ENCODE measurements at places on chromosomes 5 and 9.

DNA sequence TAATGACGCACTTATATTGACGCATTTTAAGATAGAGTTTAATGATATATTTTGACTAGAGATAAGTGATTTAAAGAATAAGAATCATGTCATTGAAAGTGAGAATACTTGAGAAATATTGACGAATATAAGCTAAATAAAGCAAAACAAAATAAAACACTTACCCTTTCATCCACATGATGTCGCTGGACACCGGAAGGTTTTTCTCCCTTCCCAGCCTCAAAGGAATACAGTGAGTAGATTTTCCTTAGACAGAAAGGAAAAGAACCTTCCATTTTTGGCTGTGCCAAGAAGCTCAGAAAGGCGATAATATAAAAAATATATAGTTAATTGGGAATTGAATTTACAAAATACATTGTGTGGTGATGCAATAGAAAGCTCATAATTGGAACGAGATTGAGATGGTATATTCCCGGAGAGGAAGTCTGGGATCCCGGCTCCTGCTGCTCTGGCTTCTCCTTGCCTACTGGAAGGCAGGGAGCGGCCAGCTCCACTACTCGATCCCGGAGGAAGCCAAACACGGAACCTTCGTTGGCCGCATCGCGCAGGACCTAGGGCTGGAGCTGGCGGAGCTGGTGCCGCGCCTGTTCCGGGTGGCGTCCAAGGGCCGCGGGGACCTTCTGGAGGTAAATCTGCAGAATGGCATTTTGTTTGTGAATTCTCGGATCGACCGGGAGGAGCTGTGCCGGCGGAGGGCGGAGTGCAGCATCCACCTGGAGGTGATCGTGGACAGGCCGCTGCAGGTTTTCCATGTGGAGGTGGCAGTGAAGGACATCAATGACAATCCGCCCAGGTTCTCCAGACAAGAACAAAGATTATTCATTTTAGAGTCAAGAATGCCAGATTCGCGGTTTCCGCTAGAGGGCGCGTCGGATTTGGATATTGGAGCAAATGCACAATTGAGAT, at the start of gene PCDHA5:
Gene PCDHA5 (plus strand): TSS at position 239 of the 906 bp plus-strand sequence.
- peak; percentile 34 for DNase-seq

- DNase-seq = no peak
These were observed 91.1 kb downstream of the TRIO start for GRCh38 chr5:14234204-14234603.

- DNase-seq = no peak
These were observed 324.6 kb downstream of the MLLT3 start for GRCh38 chr9:20297646-20298084.

GRCh38 chr5:146620031-146620668, 104.2 kb upstream of the GPR151 start:
- DNase-seq = no peak

GRCh38 chr5:124021776-124022175, 509.8 kb downstream of the CSNK1G3 start:
- no peak for DNase-seq

- DNase-seq = peak; percentile 40
These were observed 429.6 kb downstream of the ARHGEF28 start for GRCh38 chr5:74055486-74056106.

GRCh38 chr5:146560205-146560812, 44.3 kb upstream of the GPR151 start:
- no peak for DNase-seq

DNA sequence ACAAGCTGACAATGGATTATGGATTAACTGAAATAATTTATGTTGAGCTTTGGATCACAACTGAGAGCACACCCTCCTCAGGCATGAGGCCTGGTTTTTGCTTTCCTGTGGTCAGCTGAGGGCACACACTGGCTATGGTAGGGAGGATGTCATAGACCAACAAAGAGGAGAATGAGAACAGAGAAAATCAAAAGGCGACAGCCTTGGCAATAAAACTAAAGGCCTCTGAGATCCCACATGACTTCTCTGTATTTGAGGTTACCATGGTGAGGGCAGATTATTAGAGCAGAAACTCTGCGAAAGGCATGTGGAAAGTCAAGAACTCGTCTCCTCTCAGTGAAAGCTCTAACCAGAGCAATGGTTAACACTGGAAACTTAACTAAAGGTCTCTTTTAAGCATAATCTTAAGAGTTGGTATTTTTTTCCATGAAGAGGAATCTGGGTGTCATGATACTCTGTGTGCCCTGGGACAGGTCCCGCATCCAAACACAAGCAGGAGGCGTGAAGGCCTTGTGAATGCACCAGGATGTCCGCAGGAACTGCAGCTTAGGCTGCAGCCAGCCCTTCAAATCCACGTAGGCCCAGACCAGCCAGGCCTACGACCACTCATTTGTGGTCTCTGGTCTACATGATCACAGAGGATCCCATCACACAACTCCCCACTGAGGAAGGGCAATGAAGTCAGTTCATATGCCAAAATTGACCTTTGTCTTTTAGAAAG, 12.4 kb upstream of the MEIKIN start:
- DNase-seq = no peak

GRCh38 chr5:61311836-61312808, 19.9 kb upstream of the ZSWIM6 start:
- no peak for DNase-seq

DNA sequence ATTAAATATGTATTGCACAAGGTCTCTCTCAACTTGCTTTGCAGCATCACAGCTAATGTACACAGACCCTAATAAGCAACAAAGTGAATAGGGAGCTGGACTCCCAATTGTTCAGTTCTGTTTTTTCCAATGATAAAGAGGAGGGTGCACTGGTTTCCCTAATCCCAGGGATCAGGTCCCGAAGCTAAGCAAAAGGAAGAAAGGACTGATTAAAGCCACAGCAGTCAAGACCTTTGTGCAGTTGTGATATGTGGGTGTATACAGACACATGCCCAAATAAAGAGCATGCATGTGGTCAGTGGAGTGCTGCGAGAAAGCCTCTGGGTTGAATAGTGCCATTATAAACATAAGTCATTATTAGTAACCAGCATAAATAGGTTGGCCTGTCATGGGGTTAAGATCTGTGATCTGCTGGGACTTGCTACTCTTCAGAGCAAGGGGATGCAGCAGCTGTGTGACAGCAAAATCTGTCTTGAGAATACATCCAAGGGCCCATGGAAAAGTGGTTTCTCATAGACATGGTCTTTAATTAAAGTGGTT, 1863.1 kb upstream of the WWC1 start:
- no peak for DNase-seq

DNA sequence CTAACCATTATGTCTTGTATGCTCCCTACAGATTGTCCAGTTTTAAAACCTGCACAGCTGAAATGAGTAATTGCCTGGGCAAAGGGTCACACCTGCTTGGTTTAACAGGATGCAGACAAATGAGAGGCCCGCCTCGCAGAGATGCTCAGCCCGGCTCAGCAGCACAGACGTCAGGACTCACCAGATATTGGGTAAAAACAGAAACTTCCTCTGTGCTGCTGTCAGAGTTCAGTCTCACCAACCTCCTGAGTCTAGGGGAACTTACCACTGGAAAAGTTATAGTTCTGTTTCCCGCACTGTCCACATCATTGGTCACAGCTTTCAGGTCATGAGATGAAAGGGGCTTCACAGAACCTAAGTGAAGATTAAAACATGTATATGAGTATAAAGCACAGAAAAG, 152.5 kb downstream of the ESM1 start:
- no peak for DNase-seq

DNA sequence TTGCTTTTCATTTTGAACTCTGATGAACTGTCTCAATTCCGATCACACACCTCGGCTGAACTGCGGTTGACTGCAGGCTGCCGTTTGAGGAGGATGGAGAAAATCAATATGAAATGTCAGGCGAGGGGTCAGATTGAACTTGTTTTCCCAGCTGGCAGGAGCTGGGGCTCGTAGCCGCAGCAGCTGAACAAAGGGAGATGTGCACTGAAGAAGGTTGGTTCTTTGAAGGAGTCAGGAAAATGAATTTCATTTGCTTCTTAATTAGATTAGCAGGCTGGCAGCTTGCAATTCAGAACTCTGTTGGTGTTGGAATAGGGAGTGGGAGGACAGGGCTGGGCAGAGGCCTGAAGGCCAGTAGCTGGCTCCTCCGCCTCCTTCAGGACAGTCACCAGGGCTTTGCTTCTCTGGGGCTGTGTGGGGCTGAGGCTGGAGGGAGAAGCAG, 117.4 kb upstream of the GPR151 start:
- DNase-seq = no peak

GRCh38 chr5:172748341-172748843, 22.6 kb downstream of the DUSP1 start:
- no peak for DNase-seq

GRCh38 chr5:138391859-138392386, 39.4 kb downstream of the KDM3B start:
- no peak for DNase-seq

- DNase-seq = peak; percentile 45
These were observed 39.3 kb downstream of the NTNG2 start for GRCh38 chr9:132201139-132201538.

DNA sequence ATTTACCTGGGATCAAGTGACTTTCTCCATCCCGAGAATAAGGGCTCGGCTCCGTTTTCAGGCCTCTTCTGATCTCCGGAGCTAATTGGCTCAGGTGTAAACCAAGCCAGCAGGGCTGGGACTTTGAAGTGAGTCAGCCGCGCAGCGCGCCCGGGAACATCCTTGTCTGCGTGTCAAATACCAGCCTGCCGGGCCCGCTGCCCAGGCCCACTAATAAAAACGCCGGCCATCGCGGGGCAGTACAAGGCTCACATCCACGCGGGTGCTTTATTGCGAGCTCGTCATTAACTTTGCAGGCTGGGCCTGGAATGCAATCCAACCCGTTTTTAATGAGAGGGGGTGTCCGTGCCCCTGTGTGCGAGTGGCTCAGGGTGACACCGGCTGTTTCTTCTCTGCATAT, 416.8 kb downstream of the IRX2 start:
- DNase-seq = no peak

- DNase-seq = no peak
These were observed 64.2 kb upstream of the SLC12A2 start for GRCh38 chr5:128019391-128019790.

DNA sequence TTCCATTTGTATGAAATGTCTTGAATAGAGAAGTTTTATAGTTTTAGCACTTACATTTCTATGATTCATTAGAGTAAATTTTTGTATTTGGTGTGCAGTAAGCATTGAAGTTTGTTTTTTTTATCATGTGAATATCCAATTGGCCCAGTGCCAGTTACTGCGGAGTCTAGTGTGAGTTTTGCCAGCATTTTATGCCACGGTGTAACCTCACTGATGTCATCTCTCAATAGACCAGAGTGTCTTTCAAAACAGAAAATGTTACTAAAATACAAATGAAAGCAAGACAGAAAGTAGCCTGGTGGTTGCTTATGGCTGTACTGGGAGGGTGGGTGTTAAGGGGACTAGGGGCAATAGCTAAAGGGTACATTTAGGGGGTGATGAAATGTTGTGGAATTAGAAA, 62.8 kb downstream of the IPPK start:
- DNase-seq = no peak

DNA sequence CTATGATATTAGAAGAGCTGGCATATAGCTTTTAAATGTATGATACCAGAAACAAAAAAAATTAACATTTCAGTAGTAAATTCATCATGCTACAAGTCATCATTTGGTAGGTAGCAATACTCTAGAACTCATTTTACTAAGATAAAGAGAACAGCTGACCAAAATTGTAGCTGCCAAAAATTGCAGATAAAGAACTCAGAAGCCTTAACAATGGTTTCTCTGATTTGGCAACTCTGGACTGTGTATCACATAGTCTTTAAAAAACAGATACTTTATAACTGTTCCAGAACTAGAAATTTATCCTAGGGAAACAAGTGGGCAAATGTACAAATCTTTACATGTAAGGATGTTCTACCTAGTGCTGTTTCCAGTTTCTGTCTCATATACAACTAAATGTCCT, 33.9 kb downstream of the ZFR start:
- no peak for DNase-seq

DNA sequence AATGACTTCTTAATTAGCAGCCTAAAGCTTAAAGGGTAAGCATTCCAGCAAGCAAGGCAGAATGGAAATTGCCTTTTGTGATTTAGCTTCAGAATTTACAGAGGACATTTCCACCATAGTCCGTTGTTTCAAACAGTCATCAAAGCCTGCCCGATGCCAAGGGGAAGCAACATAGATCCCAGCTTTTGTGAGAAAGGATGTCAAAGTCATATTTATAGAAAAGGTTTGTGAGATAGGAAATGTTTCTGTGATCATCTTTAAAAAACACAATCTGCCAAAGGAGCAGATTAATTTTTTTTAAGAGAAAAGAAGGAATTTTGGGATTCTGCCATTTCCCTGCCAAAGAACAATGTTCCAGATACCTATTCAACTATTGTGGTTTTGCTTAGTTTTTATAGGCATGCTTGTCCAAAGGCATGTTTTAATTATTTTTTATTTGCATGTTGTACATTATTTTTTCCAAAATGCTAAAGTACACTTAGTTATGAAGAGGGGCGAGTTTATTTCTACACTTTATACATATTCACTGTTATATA, 346.9 kb downstream of the ZNF608 start:
- no peak for DNase-seq
